Spinal cord (tissue), 10 donors: ENCODE measurements at places on chromosomes 1 and 21.

DNA sequence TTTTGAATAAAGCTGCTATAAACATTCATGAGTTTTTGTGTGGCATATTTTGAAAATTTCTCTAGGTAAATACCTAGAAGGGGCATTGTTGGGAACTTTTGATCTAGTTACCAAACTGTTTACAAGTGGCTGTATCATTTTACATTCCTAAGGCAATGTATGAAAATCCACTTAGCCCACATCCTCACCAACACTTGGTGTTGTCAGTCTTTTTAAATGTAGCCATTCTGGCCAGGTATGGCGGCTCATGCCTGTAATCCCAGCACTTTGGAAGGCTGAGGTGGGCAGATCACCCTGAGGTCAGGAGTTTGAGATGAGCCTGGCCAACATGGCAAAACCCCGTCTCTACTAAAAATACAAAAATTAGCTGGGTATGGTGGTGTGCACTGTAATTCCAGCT is 5.9 kb upstream of the KCNE2 start:
- DNase-seq = no peak

DNA sequence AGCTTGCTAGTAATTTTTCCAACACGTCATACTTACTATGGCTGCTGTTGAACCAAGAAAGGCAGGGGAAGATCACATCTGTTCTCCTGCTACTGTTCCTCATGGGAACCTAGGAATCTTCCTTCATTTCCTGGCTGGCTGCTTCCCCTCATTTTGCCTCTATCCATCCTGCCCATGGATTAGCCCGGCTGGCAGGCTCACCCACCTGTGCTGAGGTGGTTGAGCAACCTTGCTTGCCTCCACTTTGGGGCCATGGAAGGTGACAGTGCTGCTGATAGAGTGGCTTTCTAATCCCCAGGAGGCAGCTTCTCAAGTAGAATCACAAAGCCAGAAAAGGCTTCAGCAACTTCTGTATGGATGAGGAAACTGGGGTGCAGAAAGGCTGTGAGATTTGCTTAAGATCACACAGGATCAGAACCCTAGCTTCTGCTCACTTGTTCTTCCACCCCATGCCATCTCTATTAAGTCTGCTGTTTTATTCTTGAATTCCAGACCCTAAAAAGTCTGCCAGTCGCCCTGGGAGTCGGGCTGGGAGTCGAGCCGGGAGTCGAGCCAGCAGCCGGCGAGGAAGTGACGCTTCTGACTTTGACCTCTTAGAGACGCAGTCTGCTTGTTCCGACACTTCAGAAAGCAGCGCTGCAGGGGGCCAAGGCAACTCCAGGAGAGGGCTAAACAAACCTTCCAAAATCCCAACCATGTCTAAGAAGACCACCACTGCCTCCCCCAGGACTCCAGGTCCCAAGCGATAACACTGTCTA is 6.2 kb upstream of the BMP8A start:
- no peak for DNase-seq

DNA sequence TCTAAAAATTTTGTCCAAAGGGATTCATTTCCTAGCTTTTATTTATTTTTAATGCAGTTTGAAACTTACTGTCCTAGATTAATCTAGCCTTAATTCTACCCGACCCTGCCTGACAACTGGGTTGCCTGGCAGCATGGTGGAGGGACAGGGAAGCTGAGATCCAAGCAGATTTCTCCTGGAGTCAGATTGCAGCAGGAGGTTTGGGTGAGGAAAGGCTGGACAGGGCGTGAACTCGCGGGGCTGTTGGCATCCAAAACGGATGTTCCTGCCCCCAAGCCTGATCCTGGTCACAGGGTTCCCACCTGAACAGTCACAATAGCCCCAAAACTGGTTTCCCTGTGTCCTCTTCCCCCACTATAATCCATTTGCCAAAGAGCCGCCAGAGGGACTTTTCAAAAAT is 23.2 kb downstream of the TCEA3 start:
- DNase-seq = no peak

GRCh38 chr1:97307151-97307550 is 585.6 kb downstream of the PTBP2 start:
- no peak for DNase-seq

GRCh38 chr1:78760858-78761257 is 111.2 kb downstream of the IFI44 start:
- DNase-seq = no peak

DNA sequence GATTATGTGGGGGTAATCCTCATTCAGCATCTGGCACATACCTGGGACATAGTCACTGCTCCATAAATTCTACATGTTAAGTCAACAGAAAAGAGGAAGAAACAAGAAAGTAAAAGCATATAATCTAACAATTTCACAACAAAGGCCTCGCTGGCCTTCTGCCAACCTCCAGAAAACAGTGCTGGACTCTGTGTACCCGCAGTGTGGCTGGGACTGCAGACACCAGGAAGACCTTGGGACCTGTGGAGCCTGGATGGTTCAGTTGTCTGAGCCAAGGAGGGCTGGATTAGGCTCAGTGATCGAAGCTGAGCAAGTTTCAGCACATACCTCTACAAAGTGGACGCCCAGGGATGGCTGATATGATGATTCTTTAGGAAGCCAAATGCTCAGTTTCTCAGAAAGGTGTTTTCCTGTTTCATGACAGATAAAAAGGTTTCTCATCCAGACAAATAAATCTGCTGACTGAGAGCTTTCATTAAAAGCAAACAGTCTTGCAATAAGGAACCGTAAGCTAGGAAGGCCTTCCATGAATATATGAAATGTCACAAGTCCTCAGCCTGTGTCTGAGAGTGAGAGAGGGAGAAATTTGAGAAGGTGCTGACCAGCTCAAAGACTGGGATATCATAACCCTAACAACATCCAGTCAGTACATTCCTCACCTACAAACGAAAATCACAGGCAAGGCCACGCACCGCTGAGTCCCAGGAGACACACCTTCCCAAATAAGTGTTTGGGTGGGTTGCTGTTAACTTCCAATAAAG is 48.4 kb downstream of the CAPZB start:
- DNase-seq = no peak

GRCh38 chr1:193538680-193539079 is 352.3 kb upstream of the B3GALT2 start:
- no peak for DNase-seq

GRCh38 chr1:219292999-219293398 is 119.3 kb downstream of the LYPLAL1 start:
- DNase-seq = no peak

DNA sequence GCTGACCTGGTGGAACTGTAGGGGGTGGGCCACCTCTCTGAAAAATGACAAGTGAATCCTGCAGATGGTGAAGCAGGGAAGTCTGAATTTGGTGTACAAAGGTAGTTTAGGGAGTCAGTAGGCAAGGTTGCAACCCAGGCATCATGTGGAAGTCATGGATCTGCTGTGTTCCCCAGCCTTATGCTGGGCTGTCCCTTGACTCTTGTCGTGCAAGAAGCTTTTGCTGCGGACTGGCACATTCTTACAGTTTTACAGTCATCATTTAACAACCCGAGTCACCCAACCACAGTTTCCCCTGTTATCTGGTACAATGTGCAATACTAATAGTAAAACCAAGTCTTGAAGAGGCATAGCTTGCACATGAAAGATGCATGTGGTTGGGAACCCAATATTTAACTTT is 13.2 kb downstream of the RHOU start:
- DNase-seq = no peak

- DNase-seq = no peak
Measured at GRCh38 chr1:65259816-65260215, 49.5 kb upstream of the DNAJC6 start.

DNA sequence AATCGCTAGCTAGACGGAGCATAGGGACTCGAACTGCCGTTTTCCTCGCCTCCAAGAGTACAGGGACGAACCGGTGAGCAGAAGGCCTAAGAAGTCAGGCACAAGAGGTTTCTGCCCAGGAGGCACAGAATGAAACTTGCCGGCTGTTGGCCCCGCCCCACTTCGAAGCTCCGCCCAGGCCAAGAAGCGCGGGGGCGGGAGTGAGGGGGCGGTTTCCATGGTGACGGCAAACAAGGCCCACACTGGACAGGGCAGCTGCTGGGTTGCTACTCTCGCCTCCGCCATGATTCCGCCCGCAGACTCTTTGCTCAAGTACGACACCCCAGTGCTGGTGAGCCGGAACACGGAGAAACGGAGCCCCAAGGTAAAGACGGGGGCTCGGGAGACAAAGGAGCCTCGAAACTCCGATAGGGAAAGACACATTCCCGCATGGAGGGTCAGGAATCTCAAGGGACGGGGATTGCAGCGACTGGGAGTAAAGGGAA is at the start of gene DNALI1:
DNALI1 (plus strand) TSS at position 229 of the 485 bp plus-strand sequence; CDS start at position 284, 55 bp downstream.
- peak; percentile 79 for DNase-seq

DNA sequence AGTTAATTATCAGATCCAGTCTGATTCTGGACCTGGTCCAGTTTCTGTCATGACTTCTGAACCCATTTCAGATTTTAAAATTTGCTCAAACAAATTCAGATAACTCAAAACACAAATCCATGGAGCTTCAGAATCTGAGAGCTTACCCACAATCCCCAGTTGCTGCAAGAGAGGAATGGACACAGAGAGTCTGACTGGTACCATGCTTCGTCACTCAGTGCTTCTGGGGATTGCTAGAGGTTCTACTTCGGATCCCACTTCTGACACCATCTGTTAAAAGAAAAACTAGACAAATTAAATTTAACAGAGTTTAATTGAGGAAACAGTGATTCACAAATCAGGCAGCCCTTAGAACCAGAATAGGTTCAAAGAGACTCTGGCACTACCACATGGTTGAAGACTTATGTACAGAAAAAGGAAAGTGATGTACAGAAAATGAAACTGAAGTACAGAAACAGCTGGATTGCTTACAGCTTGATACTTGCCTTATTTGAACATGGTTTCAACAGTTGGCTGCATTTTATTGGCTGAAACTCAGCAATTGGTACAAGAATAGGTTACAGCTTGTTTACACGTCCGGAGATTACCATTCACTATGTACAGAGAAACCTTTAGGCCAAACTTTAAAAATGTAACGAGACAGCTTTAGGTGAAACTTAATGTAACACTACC is 60.7 kb upstream of the TEKT2 start:
- DNase-seq = no peak

GRCh38 chr1:89519779-89520358 is 4.8 kb upstream of the LRRC8B start:
- no peak for DNase-seq

DNA sequence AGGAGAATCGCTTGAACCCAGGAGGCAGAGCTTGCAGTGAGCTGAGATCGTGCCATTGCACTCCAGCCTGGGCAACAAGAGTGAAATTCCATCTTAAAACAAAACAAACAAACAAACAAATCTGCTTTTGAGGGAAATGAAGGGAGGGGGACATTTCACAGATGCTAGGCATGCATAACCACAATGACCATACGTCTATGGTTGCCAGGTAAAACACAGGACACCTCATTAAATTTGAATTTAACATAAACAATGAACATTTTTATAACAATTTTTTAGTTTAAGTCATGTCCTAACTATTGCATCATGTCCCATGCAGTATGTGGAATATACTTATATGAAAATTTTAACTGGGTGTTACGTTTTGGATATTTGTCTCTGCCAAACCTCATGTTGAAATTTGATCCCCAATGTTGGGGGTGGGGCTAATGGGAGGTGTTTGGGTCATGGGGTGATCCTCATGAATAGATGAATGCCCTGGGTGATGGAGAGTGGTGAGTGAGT is 31.0 kb upstream of the ZBTB18 start:
- no peak for DNase-seq

DNA sequence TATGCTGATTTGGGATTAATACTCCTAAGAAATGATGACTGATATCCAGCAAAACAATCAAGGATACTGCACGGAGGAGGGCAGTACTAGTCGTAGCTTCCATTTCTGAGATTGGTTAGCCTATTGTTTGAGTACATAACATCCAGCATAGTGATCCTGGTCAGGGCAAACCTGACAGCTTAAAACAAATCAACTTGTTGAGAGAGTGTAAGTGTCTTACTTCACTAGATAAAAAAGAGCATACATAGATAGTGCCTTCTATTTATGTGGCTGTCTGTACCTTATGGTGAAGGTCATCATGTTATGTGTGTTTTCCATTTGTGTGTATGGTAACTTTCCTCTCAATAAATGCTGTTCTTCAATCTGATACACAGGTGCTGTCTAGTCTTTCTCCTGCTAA is 228.4 kb downstream of the PTGER3 start:
- no peak for DNase-seq

DNA sequence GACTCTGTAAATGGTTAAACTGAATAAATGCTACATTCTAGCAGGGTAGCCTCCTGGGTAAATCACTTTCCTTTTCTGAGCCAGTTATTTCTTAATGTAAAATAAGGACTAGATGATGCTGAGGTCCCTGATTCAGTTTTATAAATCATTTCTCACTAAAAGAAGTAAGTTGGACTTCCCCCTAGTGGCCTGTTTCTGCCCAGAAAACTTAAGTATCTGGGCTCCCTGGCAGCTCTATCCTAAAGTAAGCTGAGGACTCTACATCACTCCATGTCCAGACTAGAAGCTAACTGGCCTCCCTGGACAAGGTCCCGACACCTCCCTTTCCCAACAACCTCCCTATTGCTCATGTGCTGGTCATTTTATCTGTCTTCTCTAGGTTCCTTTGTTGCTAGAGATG is 3.0 kb downstream of the GPN2 start:
- DNase-seq = peak; percentile 9

- DNase-seq = no peak
Measured at GRCh38 chr1:212457740-212458338, 25.1 kb downstream of the NENF start.

- no peak for DNase-seq
Measured at GRCh38 chr1:36706416-36706815, 223.7 kb upstream of the CSF3R start.

DNA sequence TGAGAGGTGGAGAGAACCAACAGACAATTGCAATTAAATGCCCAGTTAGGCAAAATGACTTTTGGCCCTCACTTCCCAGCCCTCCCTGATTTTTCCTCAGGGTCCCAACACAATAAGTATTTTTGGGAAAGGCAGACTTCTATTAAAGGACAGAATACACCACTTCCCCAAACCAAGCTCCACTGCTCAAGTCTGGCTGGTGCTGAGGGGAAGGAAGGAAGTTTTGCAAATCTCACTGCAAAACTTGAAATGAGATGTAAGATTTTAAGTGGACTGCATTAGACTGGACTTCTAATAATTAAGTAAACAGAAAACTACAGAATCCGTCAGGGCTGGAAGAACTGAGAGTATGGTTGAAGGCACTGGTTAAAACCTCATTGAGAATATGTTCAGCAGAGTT is 32.2 kb upstream of the CD1D start:
- no peak for DNase-seq

- no peak for DNase-seq
Measured at GRCh38 chr1:86502721-86503405, 34.1 kb downstream of the CLCA1 start.
